ENCODE measurements at places on chromosomes 5 and 9.

DNA sequence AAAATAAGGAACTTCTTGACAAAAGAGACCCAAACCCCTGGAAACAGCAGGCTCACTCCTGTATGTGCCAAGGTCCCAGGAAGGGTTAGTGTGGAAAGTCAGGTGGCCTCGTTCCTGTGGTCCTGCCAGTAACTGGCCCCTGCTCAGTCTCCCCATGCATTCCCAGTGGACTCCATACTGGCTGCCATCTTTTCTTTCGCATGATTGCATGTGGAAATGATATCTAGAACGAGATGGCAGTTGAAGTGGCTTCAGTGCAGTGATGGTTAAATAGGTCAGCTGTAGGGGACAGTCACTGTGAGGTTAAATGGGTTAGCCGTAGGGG, 30.4 kb downstream of the AHRR start:
- no peak for DNase-seq

- no peak for DNase-seq
Measured at GRCh38 chr9:108845947-108846346, 9.8 kb downstream of the ACTL7B start.

DNA sequence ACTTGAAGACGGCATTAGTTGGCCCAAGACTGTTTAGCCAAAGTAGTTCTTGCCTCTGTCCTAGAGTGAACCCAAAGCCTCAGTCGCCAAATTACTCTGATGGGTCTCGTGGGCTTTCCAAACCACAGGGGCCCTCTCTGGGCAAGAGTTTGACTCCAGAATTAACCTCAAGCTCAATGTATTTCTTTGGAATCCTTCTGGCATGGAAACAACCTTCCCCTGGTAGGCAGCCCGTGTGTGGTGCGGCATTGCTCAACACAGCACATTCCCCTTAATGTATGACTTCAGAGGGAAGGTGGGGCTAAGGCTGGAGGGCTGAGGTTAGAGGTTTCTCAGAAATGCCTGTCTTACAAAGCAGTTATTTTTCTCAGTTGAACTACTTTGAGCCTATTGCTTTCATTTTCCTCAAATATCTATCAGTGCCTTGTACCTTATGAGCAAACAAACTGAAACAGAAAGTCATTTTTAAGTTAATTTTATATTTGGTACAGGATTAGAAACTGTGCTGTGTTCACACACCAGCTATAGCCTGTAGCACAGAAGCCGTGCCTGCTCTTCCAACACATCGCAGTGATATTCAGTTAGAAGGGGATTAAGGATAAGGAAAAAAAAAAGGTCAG, 123.9 kb upstream of the HAPLN1 start:
- DNase-seq: peak; percentile 99

DNA sequence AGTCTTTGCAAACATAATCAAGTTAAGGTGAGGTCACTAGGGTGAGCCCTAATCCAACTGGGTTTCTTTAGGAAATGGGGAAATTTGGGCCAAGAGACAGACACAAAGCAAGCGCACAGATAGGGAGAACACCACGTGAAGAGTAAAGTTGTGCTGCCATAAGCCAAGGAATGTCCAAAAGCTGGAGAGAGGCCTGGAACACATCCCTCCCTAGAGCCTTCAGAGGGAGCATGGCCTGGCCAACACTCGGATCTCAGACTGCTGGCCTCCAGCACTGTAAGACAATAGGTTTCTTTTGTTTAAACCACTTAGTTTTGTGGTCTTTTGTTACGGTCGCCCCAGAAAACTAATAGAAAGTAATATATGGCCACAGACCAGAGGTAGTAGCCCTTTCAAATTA, 8.1 kb upstream of the ROR2 start:
- no peak for DNase-seq

DNA sequence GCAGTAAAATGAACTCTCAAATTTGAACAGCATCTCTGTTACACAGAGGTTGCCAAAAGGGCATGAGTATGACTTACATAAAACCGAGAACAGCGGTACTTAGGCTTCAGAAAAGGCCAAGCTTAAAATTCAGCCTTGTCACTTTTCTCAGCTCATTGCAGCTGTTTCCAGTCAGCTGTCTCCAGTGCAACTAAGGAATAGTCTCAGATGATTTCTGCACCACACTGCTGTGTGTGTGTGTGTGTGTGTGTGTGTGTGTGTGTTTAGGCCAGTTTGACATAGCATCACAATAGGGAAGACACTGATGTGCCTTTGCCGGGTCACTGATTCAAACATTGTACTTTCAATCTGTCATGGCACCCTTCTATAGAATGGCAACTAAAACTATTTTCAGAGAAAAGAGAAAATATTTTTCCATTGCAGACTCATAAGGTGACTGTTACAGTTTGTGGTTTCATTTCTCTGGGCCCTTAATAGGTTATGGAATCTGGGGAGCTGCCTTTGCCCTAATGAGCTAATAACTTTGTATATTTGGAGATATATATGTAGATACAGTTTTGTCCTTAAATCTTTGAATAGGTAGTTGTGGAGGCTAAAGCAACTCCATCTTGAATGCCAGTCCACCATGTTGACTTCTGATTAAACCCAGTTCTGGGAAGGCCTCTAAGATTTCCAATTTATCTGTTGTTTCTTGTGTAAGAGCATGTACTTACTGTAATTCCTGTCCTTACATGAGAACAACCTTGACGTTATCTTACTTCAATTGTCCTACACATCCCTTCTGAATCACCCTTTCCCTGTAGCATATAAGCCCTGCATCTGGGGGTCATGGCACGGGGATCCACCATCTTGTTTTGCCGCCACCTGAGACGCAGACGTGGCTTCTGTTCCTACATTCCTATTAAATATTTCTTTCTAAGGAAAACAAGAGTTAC, 4.5 kb downstream of the LSM11 start:
- peak; percentile 69 for DNase-seq

- DNase-seq: no peak
Measured at GRCh38 chr9:130015353-130016019, 27.5 kb downstream of the FNBP1 start.

GRCh38 chr5:158840193-158840592, 259.5 kb downstream of the EBF1 start:
- DNase-seq: no peak

GRCh38 chr9:117098331-117098730, 316.5 kb downstream of the ASTN2 start:
- no peak for DNase-seq

DNA sequence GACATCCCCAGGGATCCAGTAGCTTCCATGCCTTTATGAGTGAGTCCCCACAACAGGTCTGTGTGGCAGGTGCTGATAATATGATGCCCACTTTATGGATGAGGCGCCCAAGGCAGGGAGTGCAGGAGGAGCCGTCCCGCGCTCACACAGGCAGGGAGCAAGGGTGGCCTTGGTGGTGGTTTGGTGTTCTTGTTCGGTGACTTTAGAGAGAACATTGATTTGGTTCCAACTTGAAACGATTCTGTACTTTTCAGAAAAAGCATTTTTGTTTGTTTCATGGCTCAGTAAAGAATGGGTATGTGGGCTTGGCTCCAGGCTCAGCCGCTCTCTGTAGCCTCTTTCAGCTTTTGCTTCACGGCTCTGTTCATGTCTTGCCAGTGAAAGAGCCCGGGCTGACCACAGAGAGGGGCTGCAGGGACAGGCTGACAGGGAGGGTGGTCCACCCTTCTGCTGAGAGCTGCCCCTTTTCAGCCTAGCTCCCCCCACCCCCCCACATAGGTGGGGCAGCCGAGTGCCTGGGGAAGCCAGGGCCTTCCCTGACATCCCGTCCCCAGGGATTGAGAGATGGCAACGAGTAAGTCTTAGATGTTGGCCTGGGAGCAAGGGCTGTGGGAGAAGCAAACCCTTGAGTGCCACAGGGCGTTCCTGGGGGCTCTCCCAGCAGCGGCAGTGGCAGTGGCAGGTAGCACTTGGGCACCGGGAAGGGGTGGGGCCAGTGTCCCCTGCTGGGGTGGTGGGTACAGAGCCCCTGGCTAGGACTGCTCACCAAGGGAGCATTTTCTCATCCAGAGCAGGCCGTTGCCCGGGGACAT, 28.0 kb downstream of the NCS1 start:
- DNase-seq: no peak

GRCh38 chr5:124644138-124644537, 102.3 kb downstream of the ZNF608 start:
- DNase-seq: peak; percentile 45

DNA sequence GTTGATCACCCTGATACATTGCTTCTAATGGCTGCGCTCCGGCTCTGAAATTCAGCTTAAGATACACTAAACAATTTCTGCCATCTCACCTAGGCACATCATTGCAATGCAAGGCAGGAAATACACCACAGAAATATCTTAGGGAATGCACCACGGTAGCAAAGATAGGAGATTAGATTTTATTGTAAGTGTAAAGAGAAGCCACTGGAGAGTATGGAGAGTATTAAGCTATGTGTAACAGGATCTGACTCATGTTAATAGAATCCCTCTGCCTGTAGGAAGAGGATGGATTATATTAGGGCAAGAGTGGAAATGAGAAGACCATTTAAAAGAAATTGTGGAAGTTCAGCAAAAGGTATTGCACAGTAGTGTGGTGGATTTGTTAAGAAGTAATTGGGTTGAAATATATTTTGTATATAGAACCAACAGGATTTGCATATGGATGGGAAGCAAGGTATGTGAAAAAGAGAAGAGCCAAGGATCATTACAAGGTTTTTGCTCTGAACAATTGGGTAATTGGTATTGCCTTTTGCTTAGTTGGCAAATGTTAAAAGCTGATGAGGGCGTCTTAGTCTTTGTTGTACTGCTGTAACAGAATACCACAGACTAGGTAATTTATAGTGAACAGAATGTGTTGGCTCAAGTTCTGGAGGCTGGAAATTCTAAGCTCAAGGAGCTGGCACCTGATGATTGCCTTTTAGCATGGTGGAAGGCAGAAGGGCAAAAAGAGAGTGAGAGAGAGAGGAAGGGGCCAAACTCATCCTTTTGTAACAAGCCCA, 636.1 kb downstream of the PSAT1 start:
- peak; percentile 76 for DNase-seq

DNA sequence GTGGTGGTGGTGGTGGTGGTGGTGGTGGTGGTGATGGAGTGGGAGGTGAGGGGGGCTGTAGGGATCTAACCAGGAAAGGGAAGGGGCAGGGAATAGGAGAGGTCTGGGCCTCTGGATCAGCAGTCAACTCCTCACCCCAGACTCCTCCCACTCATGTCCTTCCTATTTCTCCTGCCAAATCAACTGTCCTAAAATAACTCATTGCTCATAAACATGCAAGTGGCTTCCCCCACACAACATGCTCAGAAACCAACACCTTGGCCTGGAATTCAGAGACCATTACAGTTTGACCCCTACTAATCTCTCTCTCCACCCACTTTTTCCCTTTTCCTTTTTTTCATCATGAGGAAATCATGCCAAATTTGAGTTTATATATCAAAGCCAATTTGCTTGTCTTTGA, 8.4 kb upstream of the FSD1L start:
- DNase-seq: peak; percentile 44

DNA sequence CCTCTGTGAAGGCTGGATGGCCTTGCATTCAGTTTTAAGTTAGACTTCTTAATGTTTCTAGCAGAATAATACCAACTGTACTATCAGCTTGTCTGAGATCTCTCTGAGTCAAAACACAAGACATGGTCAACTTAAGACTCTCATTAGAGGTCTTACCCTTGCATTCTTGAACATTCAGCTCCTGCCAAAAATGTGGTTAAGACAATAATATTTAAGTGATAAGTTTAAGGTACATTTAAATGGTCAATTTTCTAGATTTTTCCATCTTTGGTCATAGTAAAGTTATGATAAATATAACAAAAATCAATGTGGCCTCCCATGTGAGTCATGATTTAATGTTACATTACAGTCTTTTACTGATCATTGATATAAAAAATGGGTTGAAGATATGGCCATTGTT, 75.0 kb downstream of the NR2F1 start:
- peak; percentile 42 for DNase-seq

DNA sequence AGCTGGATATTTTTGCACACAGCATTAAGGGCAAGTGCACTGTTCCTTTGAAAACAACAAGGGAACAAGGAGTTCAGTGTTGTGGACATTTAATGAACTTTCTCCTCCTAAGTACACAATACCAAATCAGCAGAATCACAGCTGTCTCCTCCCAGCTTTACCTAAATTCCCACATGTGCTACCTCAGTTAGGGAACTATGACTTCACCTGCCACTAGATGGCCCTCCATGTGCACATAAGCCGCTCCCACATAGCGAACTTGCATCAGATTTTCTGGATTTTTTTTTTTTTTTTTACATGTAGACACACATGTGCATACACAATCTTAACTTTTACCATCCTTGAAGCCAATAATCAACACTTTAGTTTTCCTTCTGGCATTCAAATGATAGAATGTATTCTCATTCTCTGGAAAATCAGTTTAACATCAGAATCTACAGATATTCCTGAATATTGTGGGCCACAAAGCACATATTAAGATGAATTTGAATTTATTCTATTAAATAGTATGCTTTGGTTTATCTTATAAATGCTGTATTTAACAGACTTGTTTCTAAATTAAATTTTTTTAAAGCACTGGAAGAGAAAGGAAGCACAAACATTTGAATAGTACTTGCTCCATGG, 123.6 kb downstream of the PALM2AKAP2 start:
- DNase-seq: peak; percentile 76

- no peak for DNase-seq
Measured at GRCh38 chr9:114078021-114078780, at the start of gene AMBP. Gene AMBP (minus strand): TSS chr9:114078300. CDS start chr9:114078209, 91 bp downstream.

- no peak for DNase-seq
Measured at GRCh38 chr9:129430940-129431643, 189.8 kb downstream of the C9orf50 start.

- peak; percentile 81 for DNase-seq
Measured at GRCh38 chr9:97559111-97559514, 57.6 kb downstream of the TMOD1 start.

DNA sequence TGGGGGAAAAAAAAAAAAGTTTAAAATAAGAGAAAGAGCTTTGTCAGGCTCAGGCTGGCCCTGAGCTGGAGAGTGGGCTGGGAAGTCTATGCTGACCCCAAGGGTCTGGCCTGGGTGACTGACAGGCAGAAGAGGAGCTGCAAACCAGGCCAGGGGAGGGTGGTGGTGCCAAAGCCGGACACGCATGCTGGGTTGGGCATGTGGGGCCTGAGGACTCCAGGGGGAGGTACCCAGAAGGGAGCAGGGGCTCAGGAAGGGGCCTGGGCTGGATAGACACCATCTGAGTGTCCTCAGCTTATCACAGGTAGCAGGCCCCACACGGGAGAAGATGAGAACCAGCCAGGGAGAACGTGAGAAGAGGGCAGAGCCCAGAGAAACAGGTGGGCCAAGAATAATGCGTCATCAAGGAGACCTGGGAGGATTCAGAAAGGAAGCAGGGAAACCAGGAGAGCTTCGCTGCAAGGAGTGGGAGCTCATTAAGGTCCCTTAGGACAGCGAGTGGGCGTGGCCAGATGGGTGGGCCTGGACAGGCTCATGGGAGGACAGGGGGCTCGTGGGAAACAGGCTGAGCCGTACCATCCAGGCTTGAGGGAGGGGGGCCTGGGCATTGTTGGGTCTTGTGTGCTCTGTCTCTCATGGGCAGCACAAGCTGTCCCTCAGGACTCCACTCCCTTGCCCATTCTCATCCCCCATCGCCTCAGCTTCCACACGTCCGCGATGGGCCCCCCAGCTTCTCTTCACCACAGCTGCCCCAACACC, 16.0 kb downstream of the TMOD1 start:
- DNase-seq: no peak

All from amniotic epithelial cell (primary cell).